ENCODE measurements at places on chromosomes 12 and 14. TPM values are rescaled to one million over a fixed set of nuclear protein-coding genes. Genes with fewer than 3 reads are reported as not detected.

Gene PYGL
- total RNA-seq: 8.1 TPM

Gene TOMM20L
- total RNA-seq: not detected

Gene ATL1
- total RNA-seq: 70.6 TPM

Gene CCDC38
- total RNA-seq: not detected

Gene RNASE3
- total RNA-seq: not detected
